GM13977 (cell line): ENCODE measurements at places on chromosomes 7 and 10.

- DNase-seq, result no peak
These were observed 874.1 kb downstream of the GRM8 start for GRCh38 chr7:126378642-126379041.

DNA sequence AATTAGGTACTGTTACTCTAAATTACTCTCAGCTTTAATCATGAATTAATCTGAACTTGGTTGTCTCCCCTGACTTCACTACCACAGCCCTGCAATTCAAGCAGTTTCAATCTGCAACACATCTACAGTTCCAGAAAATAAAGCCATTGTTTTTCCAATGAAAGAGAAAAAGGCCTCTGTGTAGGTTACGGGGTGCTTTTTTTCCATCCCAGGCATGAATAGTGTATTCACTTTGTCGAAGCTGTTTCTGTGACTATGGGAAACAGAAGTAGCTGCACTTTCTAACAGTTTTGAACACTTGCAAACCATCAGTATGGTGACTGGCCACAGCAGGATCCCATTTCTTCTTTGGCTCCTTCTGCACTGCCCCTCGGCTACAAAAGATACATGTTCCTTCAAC, 460.2 kb downstream of the GRM8 start:
- no peak for DNase-seq

DNA sequence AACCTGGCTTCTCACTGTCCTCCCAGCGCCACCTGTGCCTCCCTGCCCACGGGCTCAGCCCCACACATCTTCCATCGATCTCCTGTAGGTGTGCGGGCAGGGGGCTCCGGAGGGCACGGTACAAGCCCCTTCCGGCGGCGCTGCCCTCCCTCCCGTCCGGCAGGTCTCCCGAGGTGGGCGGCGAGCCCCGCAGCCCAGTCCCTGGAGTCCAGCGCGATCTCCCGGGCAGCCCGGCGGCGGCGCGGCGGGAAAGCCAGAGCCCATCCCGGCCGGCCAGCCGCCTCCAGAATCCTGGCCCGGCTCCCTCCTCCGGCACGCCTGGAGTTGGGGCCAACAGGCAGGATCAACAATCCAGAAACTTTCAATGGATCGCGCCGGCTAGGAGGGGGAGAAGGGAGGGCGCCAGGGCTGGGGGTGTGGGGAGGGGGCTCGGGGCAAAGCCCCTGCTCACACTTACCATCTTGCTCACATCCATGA, 100.1 kb downstream of the HIP1 start:
- peak; percentile 38 for DNase-seq

DNA sequence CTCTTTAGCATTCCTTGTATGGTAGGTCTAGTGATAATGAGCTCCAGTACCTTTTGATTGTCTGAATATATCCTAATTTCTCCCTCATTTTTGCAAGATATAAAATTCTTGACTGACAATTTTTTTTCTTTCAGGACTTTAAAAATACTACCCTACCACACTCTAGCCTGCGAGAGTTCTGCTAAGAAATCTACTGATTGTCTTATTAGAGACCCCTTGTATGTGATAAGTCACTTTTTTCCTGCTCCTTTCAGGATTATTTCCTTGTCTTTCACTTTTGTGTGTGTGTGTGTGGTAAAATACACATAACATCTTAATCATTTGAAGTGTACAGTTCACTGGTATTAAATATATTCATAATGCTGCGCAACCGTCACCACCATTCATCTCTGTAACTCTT, 68.7 kb upstream of the PPP1R9A start:
- no peak for DNase-seq

- DNase-seq, result no peak
These were observed 68.1 kb downstream of the VPS41 start for GRCh38 chr7:38840736-38841460.

DNA sequence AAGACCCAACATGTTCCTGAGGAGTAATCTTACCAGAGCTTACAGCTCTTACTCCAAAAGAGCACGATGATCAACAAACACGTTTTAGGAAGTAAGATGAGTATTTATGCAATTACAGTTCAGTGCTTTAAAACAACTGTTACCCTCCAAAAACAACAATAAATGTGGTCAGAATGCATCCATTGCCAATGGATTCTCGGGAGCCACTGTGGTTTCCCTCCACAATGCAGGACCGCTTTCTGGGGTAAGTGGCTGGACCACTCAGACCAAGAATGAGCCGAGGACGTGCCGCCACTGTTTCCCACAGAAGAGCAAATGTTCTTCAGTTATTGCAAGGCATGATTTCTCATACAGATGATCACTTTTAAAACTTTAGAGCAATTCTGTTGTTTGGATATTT, 232.3 kb upstream of the MKLN1 start:
- DNase-seq, result no peak

GRCh38 chr10:69880301-69881081, 78.8 kb downstream of the COL13A1 start:
- no peak for DNase-seq

GRCh38 chr10:18159557-18159956, 19.3 kb downstream of the CACNB2 start:
- DNase-seq, result no peak

DNA sequence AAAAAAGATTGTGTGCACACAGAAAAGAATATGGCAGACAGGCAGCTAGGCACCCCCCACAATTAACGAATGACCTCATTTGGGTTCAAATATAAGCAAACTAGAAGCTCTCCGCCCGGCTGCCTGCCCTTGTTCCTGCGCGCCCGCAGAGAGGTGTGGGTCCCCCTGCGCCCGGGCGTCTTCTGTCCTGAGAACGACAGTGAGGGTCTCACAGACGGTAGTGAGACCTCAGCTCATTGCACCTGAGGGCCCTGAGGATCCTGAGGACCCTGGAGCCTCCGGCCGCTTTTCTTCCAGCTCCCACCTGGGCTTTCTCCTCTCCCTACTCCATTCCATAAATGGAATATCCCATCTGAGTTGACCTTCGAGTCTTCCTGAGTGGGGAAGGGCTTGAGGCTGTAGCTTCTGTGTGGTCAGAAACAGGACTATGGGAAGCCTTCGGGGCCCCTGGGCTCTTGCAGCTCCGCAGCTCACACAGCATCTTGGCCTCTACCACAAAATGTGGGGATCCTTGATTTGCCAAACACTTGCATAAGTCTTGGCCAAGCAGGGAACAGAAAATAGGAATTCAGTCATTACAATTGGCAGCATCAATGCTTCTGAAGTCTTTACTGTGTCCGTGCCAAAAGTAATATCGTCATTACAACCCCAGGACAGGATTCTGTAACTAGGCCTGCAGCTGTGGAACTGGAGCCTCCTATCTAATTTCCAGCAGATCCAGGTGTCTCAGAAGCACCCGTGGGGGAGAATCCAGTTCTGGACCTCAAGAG, 43.8 kb downstream of the JAKMIP3 start:
- no peak for DNase-seq
